ENCODE measurements at places on chromosomes 16 and 17.

DNA sequence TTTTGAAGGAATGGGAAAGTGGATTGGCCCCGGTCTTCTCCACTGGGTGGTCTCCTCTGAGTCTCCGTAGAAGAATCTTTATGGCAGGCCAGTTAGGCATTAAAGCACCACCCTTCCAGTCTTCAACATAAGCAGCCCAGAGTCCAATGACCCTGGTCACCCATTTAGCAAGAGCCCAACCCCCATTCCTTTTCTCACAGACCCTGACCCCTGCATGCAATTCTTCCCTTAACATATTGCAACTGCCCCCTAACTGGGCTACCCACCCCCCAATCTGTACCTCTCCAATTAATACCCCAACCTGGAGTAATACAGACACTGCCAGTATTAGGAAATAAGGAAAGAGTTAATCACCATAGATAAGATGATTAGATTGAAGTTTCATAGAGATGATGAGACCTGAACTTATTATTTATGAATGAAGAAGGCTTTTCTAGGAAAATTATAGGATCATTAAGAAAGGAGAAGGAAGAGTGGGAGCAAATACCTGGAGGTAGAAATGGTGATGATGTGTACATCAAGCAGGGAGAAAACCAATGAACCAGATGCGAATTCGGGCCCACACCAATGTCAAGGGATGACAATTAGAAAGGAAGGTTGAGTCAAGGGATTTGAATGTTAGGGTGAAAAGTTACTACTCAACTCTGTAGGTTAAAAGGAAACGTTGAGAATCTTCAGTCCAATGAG lies 2.4 kb downstream of the CCL2 start:
- no peak for DNase-seq

DNA sequence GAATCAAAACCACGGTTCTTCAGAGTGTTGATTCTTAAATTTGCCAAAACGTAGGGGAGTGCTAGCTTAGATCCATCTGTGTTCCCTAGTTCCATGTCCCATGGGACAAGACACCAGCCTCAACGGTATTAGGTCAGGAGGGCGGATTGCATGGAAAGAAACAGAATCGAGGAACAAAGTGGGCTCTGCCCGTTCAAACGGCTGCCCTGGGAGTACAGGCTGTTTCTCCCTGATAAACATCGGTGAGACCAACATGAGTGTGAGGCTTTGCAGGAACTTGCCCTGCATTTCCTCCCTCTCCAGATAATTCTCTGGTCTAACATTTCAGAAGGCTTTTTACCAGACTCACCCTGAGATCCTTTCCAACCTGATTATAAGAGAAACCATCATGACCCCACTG lies 82.2 kb downstream of the MRM3 start:
- no peak for DNase-seq

- no peak for DNase-seq
Observed at GRCh38 chr17:72976971-72977770, 115.3 kb downstream of the SLC39A11 start.

DNA sequence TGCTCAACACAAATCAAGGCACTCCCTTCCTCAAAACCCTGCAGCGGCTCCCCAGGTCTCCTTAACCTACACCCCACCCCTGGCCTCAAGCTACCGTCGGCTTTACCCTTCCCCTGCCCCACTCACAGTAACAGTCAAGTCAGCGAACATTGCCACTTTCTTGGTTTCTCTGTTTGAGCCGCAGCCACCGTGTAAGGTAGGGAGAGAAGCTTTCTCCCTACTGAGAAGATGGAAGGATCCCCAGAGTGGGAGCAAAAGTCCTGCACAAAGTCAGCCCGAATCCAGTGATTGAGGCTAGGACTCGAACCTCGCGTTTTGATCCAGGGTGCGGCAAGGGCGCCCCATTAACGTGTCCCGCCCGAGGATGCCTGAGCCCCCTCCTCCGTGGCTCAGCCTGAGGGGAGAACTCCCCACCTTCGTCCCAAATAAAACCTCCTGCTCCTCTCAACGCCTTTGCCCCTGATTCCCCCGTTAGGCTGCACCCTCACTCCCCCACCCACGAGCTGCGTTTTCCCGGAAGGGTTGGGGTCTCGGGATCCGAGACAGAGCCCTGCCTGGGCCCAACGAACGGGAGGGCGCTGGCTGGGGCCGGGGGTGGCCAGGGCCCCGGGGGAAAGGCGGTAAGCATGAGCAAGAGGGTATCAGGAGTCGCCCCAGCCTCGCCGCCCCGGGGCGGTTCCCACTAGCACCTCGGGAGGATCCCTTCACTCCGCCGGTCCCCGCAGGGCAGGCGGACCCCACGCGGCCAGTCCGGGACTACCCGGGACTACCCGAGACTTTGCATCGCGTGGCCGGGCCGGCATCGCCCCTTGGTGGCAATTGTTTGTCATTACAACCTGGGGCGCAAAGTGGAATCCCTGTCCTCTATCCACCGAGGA lies 9.9 kb upstream of the NAGS start:
- peak; percentile 86 for DNase-seq

DNA sequence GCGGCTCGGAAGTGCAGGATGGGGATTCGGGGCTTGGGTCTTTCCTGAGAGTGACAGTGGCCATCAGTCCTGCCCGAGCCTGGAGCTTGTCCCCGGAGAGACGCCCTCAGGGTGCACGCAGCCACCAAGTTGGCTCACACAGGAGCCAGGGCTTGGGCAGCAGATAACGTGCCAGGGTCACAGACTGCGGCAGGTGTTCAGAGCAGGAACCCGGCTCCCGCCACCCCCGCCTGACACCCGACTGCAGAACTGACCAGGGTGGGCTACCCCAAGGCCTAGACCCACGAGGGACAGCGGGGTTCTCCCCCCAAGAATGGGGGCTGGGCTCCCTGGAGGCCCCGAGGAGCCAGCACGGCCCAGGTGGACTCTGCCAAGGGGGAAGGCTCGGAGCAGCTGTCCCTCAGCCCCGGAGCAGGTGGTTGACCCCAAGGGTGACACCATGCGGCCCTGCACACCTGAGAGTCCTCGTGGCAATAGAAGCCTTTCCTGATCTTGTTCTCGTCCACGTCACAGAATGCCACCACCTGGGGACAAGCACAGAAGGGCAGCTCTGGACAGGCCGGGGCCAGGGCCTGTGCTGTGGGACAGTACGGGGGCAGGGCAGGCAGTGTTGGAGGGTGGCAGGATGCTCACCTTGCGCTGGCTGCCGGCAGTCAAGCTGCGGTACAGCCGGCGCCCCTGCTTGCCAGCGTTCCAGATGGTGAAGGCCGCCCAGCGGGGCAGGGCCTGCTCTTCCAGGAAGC lies 117.1 kb upstream of the ZNF750 start:
- DNase-seq, result peak; percentile 74

GRCh38 chr17:19348806-19349205 lies 13.7 kb downstream of the B9D1 start:
- DNase-seq, result no peak

DNA sequence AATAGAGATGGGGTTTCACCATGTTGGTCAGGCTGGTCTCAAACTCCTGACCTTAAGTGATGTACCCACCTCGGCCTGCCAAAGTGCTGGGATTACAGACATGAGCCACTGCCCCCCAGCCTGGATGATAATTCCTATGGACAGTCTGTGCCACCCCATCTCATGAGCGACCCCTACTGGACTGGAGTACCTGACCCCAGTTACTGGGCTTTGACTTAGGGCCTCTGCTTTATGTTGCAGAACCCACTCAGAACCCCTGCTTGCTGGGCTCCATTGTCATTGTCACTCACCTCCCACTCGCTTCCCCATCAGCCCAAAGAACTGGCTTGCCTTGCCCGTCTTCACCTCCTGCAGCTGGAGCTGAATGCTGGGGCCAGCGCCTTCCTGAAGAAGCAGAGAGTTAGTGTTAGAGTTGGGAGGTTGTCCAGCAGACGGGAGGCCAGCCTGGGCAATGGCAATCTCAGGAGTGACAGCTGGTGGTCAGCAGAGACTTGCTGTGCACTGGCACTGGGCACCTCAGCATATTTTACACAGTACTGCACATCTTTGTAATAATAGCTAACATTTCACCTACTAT lies 4.0 kb downstream of the TAC4 start:
- DNase-seq, result peak; percentile 67

- no peak for DNase-seq
Observed at GRCh38 chr16:85491798-85492294, 121.3 kb upstream of the GSE1 start.

DNA sequence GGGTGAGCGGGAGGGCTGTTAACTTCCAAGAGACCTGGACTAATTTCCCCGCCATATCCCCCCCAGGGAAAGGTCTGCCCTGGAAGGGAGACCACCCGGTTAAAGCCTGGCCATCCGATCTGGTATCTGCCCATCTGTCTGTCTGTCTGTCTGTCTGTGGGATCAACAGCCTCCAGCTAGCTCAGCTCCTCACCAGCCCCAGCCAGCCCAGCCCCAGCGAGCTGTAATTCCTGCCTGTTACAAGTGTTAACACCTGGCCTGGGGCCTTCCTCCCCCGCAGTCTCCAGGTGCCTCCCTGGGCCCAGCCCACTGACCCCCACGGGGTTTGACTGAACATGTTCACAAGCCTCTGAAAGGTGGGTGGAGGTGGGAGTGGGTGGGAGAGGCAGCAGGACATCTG lies 4.0 kb downstream of the WNT3 start:
- no peak for DNase-seq

GRCh38 chr17:17783825-17784656 lies 52.7 kb downstream of the SREBF1 start:
- DNase-seq, result peak; percentile 95

DNA sequence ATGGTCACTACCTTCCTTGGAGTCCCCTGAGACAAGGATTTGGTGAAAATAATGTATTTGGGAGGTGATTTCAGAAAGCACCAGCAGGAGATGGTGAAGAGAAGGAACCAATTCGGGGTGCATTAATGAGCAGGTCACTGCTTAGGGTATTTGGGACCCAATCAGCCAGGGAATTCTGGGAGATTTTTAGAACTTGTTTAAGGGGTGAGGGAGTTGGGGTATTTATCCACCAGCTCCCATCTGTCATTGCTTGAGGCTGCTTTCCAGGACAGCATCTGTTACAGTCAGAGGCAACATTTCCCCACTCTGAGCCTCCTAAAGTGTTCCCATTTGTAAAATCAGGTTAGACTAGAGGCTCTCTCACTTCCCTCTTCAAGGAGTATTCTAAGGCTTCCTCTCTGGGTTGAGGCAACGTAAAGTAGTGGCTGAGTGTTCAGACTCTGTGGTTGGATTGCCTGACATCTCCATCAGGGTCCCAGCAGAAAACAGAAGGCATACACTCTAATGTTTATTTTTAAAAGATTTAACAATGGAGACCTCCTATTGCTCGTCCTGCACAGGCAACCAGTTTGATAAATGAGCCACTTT lies 60.9 kb downstream of the CLEC19A start:
- peak; percentile 31 for DNase-seq

DNA sequence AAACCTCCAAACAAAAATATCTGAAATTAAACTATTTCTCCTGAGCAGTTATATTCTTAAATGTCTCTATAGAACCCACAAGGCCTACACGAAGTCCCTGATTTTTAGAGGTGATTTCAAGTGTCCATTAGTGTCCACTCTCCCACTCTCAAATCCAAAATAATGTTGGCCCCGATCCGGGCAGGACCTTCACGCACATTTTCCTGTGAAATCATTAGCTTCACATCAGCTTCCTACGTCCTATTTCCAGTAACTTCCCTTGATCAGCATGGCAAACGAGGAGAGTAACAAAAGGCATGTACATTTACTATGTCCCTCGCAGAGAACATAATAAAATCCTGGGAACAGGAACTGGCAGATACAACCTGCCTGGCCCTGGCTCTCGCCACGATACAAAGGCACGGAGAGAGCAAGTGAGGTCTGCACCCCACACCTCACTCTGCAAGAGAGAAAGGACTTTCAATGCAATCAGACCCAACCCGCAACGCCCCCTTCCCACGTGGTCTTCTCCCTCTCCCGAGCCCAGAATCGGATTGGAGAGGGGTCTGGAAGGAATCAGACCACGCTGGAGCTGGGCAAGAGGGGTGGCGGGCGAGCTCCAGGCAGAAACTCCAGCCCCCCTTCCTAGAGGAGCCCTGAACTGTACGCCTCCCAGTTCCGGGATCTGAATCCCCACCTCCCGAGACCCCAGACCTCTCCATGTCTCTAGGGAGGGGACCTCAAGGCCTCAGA lies 17.5 kb upstream of the C17orf78 start:
- DNase-seq, result peak; percentile 94

GRCh38 chr17:41499714-41500113 lies 5.7 kb downstream of the KRT13 start:
- no peak for DNase-seq

- DNase-seq, result no peak
Observed at GRCh38 chr17:9037736-9038135, 16.4 kb downstream of the NTN1 start.

- DNase-seq, result no peak
Observed at GRCh38 chr16:20675488-20676267, 21.8 kb downstream of the ACSM1 start.

GRCh38 chr16:66474750-66475199 lies 47.7 kb downstream of the BEAN1 start:
- no peak for DNase-seq

GRCh38 chr17:46950997-46951621 lies 27.9 kb downstream of the RPRML start:
- DNase-seq, result peak; percentile 99

DNA sequence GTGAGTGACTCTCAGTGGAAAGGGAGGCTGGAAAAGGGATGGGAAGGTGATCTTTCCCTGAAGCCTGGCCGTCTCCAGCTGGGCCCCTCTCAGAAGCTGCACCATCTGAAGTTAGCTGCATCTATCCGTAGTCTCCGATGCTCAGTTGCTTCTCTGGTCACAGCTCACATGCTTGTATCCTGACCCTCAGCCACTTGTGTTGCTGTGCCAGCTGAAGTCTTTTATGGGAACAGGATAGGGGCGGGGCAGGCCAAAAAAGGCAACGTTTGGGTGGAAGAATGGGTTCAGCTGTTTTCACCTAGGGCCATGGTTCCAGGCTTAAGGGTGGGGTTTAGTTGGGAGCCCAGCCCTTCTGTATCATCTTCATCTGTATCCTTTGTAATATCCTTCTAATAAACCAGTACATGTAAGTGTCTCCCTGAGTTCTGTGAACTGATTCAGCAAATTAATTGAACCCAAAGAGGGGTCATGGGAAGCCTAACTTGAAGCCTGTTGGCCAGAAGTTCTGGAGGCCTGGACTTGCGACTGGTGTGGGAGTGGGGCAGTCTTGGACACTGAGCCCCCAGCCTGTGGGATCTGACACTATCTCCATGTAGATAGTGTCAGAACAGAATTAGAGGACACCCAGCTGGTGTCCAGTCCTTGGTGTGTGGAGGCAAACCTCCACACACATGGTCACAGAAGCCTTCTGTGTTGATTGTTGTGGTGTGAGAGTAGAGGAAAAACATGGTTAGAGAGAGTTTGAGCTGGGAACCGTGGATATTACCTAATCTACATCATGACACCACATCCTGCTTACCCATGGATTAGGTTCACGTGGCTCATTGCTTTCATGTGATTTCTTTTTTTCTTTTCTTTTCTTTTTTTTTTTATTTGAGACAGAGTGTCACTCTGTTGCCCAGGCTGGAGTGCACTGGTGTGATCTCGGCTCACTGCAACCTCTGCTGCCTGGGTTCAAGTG lies 49.3 kb upstream of the FBXO47 start:
- DNase-seq, result no peak
